ENCODE measurements at places on chromosomes 1 and 21. TPM values are rescaled to one million over a fixed set of nuclear protein-coding genes. Genes with fewer than 3 reads are reported as not detected.

GRCh38 chr1:37325010-37325409 lies 149.4 kb upstream of the ZC3H12A start:
- DNase-seq, result no peak
- no peak overlapping the region for H3K4me3 ChIP-seq
- H3K36me3 ChIP-seq, result no peaks in the 10 kb centered on the region
- H3K27ac ChIP-seq, result no peak overlapping the region
- peaks cover 11% of the 10 kb centered on the region for H3K27me3 ChIP-seq
- no peaks in the 10 kb centered on the region for H3K4me1 ChIP-seq

The PRKAB2 gene
- 6.6 TPM for total RNA-seq

The KRTAP19-5 gene
- not detected for total RNA-seq

The NFYC gene
- total RNA-seq, result 81.9 TPM

- no peaks in the 10 kb centered on the region for H3K27me3 ChIP-seq
- no peak for DNase-seq
- no peaks in the 10 kb centered on the region for H3K4me1 ChIP-seq
- H3K36me3 ChIP-seq, result no peaks in the 10 kb centered on the region
Observed at GRCh38 chr1:234234199-234234598, 139.1 kb upstream of the COA6 start.

- no peaks in the 10 kb centered on the region for H3K4me1 ChIP-seq
- no peak overlapping the region for H3K27ac ChIP-seq
- H3K36me3 ChIP-seq, result no peaks in the 10 kb centered on the region
- DNase-seq, result no peak
- H3K27me3 ChIP-seq, result no peaks in the 10 kb centered on the region
Observed at GRCh38 chr1:226990133-226990716, 50.1 kb downstream of the COQ8A start.

DNA sequence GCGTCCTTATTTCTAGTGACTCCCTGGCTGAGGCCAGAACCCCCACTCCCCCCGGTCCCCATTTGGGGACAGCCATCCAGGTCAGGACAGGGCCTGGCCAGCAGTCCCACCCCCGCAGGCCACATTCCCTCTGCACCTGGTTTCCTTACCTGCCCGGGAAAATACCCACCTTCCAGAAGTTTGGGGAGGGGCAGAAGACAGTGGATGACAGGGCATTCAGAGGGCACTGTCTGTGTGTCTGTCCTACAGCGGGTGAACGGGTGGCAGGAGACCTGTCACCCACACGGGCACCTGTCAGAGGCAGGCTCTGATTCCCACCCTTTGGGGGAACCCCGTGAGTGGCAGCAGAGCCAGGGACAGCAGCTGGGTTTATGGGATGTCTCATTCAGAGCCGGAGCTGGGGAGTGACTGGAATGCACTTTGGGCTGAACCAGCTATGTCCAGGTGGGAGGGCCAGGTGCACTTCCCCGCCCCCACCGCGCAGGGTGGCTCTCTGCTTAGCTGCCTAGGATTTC lies 2.0 kb downstream of the ARHGEF16 start:
- no peaks in the 10 kb centered on the region for H3K27me3 ChIP-seq
- H3K4me1 ChIP-seq, result peaks cover 13% of the 10 kb centered on the region
- no peak overlapping the region for H3K4me3 ChIP-seq

The KLHDC9 gene
- 7.6 TPM for total RNA-seq

DNA sequence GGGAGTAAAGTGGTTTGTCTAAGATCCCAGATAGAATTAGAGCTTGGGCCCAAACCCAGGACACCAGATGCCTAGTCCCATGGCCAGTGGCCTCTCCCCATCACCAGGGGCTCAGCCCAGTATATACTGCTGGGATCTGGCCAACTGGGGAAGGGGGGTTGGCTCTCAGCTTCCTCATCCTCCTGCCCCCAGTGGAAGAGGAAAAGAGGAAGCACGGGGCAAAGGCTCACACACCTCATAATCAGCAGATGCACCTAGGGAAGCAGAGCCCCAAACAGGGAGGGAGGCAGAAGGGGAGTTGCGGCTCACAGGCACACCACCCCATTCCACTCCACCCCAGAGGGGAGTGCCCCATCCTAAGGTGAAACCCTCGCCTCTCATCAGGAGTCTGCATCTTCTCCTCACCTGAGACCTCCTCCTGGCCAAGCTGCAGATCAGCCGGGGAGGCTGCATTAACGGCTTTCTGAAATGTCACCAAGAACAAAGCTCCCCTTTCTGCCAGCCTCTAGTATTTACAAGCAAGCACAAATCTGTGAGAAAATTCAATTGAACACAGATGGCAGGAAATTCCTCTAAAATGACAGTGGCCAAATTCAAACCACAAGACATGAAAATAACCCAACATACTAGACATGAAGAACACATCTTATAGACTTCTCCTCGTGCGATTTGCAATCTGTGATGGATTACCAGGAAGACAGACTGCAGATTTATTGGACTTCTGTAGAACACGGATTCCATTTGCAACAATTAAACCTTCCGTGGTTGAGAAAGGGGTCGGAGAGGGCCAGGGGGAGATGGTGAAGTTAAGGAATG lies 82.8 kb downstream of the GLIS1 start:
- H3K27me3 ChIP-seq, result 0 out of 2 replicates have a peak, but pooled peaks cover 3% of the 10 kb centered on the region
- H3K4me3 ChIP-seq, result no peak overlapping the region
- DNase-seq, result no peak
- no peaks in the 10 kb centered on the region for H3K36me3 ChIP-seq
- no peak overlapping the region for H3K27ac ChIP-seq
- H3K4me1 ChIP-seq, result no peaks in the 10 kb centered on the region

- H3K27ac ChIP-seq, result peak overlapping the region; percentile 96
- DNase-seq, result no peak
- no peaks in the 10 kb centered on the region for H3K36me3 ChIP-seq
- no peaks in the 10 kb centered on the region for H3K27me3 ChIP-seq
Observed at GRCh38 chr1:31645274-31645568, 545 bp upstream of the PEF1 start.

GRCh38 chr1:5580926-5581325 lies 411.3 kb downstream of the NPHP4 start:
- no peaks in the 10 kb centered on the region for H3K4me1 ChIP-seq
- no peaks in the 10 kb centered on the region for H3K36me3 ChIP-seq
- H3K4me3 ChIP-seq, result no peak overlapping the region
- DNase-seq, result no peak
- peaks cover 6% of the 10 kb centered on the region for H3K27me3 ChIP-seq

The HMGCS2 gene
- total RNA-seq, result 0.33 TPM

GRCh38 chr21:25818121-25818520 lies 83.3 kb downstream of the GABPA start:
- H3K27ac ChIP-seq, result no peak overlapping the region
- DNase-seq, result no peak
- H3K27me3 ChIP-seq, result no peaks in the 10 kb centered on the region
- no peaks in the 10 kb centered on the region for H3K36me3 ChIP-seq
- H3K4me3 ChIP-seq, result no peak overlapping the region

The SHISAL2A gene
- total RNA-seq, result 0.23 TPM

The CHI3L1 gene
- 0.10 TPM for total RNA-seq

The KCNAB2 gene
- total RNA-seq, result 27.6 TPM

The KPNA6 gene
- 116 TPM for total RNA-seq

DNA sequence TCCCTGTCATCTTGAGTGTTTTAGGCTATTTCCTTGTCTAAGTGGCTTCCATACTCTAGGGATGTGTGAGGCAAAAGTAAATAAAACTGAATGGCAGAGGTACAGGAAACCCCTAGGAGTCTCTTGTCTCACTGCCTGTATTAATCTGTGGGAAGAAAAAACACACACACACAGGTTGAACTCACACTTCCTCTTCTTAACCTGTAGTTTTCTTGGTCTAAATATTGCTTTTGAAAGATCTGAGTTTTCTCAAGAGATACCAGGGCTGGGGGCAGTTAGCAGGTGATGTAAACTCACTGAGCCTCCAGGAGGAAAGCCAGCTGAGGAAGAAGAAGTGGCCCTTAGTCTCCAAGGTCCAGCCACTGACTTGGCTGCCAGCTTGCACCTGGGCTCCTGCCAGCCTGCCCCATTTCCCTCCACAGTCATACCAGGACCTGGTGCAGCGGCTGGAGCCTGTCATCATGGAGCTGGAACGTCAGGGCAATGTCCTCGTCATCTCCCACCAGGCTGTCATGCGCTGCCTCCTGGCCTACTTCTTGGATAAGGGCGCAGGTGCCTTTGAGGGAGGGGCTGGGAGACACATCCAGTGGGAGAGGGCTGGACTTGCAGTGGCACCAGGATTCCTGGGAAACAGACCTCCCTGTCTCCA lies 16.9 kb downstream of the PFKFB2 start:
- peaks cover under 1% of the 10 kb centered on the region for H3K36me3 ChIP-seq
- H3K27me3 ChIP-seq, result no peaks in the 10 kb centered on the region

DNA sequence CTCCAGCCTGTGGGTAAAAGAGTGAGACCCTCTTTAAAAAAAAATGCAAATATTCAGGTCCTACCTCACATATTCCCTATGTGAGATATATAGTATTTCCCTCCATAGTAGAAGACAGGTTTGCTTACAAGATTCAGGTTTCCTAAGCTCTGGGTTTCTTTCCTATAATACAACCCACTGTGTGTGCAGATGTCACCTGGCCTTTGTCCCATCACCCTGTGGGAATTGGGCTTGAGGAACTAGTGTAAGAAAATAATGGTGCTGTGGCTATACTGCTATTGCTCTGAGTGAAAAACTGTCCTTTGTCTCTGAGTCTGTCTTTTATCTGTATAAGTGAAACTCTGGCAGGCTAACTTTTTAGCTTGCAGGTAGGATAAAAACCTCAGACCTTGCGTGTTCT lies 13.0 kb downstream of the C1orf146 start:
- no peak overlapping the region for H3K4me3 ChIP-seq
- no peaks in the 10 kb centered on the region for H3K36me3 ChIP-seq
- DNase-seq, result no peak
- no peaks in the 10 kb centered on the region for H3K27me3 ChIP-seq
- no peaks in the 10 kb centered on the region for H3K4me1 ChIP-seq

DNA sequence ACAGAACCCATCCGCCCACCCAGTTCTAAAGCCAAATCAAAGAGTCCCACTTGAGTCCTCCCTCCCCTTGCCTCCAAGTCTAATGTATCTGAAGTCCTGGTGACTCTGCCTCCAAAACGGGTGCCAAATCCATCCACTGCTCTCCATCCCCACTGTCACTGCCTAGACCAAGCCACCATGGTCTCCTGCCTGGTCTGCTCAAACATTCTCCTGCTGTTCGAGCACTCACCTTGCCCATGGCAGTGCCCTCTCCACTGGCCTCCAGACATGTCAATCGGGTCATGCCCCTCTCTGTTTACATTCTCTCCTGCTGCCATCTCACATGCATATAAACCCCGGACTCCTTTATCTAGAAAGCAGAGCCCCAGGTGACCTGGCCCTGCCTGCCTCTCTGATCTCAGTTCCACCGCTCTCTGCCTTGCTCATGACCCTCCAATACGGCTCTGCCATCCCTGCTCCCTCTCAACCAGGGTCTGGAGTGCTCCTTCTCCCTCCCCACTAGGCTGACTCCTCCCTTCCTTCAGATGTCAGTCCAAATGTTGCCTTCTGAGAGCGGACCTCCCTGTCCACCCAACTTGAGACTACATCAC lies 32.1 kb upstream of the MX1 start:
- H3K4me3 ChIP-seq, result no peak overlapping the region
- no peaks in the 10 kb centered on the region for H3K4me1 ChIP-seq
- H3K27me3 ChIP-seq, result no peaks in the 10 kb centered on the region
- no peaks in the 10 kb centered on the region for H3K36me3 ChIP-seq
- H3K27ac ChIP-seq, result no peak overlapping the region
- DNase-seq, result no peak

- no peaks in the 10 kb centered on the region for H3K27me3 ChIP-seq
- DNase-seq, result no peak
- no peak overlapping the region for H3K27ac ChIP-seq
- H3K4me1 ChIP-seq, result no peaks in the 10 kb centered on the region
Observed at GRCh38 chr1:178609015-178609414, 96.1 kb downstream of the TEX35 start.

The ALX3 gene
- total RNA-seq, result not detected

The TBX15 gene
- total RNA-seq, result 1.9 TPM

DNA sequence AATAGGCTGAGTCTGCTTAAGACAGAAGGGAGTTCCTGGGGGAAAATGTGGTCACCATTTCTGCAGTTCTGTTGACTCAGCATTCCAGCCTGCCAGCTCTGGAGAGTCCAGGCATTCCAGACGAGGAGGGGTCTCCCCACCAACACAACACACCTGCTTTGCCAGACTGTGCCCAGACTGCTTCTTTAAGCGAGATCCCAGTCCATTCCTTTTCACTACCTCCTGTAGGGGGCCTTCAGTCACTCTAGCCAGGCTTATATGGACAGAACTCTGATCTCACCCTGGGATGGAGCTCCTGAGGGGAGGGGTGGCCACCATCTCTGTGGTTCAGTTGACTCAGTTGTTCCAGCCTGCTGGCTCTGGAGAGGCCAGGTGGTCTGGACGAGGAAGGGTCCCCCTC lies 48.5 kb downstream of the UBE2U start:
- no peaks in the 10 kb centered on the region for H3K4me1 ChIP-seq
- H3K27me3 ChIP-seq, result no peaks in the 10 kb centered on the region
- DNase-seq, result no peak
- no peak overlapping the region for H3K4me3 ChIP-seq
- no peak overlapping the region for H3K27ac ChIP-seq

The CLCNKB gene
- total RNA-seq, result not detected

The OR2M3 gene
- total RNA-seq, result not detected

GRCh38 chr21:37414292-37415253 lies 48.0 kb downstream of the DYRK1A start:
- no peak overlapping the region for H3K27ac ChIP-seq
- H3K27me3 ChIP-seq, result no peaks in the 10 kb centered on the region
- no peak overlapping the region for H3K4me3 ChIP-seq

DNA sequence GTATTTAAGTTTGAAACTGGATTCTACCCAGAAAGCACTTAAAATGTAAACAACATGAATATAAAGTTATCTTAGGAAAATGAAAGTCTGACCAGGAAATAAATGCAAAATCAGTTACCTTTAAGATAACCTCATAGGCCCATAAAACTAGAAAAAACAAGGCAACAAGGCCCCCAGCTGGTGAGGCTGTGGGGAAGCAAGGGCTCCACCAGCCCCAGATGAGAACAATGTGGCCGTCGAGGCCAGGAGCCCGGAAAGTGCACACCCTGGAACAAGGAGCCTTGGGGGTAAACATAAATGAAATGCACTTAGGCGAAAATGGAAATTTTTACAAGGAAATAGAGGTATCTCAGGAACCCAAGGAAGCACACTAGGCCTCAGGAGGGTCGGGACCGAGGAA lies 37.9 kb upstream of the BMP8B start:
- H3K27me3 ChIP-seq, result no peaks in the 10 kb centered on the region
- no peaks in the 10 kb centered on the region for H3K4me1 ChIP-seq
- no peaks in the 10 kb centered on the region for H3K36me3 ChIP-seq
- no peak overlapping the region for H3K4me3 ChIP-seq

GRCh38 chr1:26972821-26973220 lies 12.6 kb upstream of the KDF1 start:
- no peak overlapping the region for H3K4me3 ChIP-seq
- H3K27me3 ChIP-seq, result no peaks in the 10 kb centered on the region
- 0 out of 2 replicates have a peak, but pooled peaks cover 3% of the 10 kb centered on the region for H3K4me1 ChIP-seq
- no peak for DNase-seq

DNA sequence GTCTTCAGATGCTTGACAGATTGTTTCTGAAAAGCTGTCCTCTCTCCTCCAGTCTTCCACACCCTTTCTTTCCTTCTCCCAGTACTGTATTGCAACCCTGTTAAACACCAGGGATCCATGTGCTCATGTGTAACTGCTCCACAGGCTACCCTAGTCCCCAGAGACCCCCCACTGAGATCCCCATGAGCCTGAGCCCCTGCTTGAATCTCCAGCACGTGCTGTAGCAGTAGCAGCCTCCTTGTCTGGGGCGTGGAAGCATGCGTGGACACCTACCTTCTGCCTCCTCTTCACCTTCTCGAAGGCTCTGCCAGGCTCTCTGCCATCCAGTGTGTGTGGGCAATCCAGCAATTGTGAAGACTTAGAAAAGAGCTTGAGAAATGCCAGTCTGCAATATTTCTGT lies 25.2 kb downstream of the GPR137B start:
- H3K27ac ChIP-seq, result no peak overlapping the region
- H3K36me3 ChIP-seq, result no peaks in the 10 kb centered on the region
- H3K27me3 ChIP-seq, result no peaks in the 10 kb centered on the region
- no peak for DNase-seq
